ENCODE measurements at places on chromosomes 16 and 17.

- no peak for DNase-seq
Measured at GRCh38 chr17:42174126-42174783, 6.7 kb downstream of the KCNH4 start.

GRCh38 chr17:70329721-70330120 lies 160.4 kb downstream of the KCNJ2 start:
- DNase-seq: no peak

DNA sequence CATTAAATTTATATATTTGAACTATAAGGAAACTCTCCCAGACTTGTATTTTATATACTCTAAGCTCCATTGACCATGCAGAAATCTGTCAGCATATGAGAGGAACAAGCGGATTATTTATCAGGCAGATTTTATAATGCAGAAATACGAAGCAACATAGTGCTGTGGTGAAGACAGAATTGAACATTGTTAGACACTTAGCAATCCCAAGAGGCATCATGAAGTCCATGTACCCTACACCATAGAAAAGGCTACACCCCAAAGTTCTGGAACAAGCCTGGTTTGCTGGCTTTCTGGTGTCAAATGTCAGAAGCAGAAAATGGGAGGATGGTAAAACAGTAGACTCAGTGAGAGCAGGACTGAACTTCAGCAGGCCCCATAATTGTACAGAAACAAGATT lies 241.1 kb downstream of the PRKCA start:
- no peak for DNase-seq

- no peak for DNase-seq
Measured at GRCh38 chr17:58200024-58200633, 7.6 kb downstream of the EPX start.

DNA sequence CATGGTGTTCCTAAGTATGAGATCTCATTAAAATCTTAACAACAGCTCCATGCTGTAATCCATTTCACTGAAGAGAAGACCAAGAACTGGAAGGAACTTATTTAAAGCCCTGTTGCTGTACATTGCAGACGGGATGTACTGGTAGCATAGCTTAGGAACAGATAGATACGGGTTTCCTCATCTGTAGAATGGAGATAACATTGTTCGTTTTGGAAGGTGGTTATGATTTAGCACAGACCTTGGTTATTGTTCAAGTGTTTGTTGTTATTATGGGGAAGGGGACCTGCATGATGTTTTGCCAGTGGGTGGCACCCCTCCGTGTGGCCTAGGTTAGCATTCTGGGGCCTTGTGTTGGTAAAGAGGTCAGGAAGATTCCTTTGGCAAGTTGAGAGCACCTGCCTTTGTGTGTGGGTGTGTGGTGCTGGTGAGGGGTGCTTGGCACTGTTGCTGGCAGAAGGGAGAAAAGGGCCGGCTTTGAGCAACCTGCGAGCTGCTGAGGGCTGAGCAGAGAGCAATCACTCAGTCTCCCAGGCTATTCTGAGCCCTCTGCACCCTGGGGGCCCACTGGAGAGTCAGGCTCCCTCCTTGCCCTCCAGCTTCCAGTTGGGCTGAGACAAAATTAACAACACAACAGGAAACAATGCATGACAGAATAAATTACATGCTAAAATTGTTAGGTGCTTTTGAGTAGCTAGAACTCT lies 2.3 kb downstream of the TAOK2 start:
- no peak for DNase-seq

DNA sequence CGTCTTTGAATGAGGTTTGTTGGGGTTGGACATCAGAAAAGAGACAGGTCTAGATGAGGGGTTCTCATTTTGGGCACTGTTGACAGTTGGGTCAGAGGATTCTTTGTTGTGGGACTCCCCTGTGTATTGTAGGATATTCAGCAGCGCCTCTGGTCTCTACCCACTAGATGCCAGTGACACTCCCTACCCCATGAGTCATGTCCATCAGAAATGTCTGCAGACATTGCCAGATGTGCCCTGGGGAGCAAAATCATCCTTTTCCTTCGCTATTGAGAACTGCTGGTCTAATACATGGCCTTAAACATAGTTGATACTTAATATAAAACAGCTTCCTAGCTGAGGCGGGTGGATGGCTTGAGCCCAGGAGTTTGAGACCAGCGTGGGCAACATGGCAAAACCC lies 3.1 kb downstream of the ABAT start:
- no peak for DNase-seq

GRCh38 chr16:21023509-21024202 lies 123.1 kb downstream of the LYRM1 start:
- DNase-seq: no peak

DNA sequence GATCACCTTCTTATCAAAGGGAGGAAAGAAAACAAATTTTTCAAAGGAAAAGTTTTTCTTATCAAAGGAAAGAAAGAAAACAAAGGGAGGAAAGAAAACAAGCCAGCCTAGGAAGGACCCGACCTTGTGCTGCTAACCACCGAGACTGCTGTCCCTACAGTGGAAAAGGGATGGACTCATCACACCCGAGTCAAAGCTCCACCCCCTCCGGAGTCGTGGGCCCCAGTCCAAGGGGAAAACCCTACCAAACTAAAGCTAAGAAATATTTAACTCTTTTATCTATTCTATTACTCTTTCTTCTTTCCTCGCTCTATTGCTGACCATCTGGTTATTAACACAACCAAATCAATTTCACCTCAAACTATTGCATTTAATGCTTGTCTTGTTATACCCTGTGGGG lies 6.1 kb upstream of the ENDOV start:
- no peak for DNase-seq

- no peak for DNase-seq
Measured at GRCh38 chr17:77721846-77722160, 236.7 kb upstream of the TNRC6C start.

GRCh38 chr17:70013911-70014310 lies 61.1 kb upstream of the KCNJ16 start:
- DNase-seq: no peak

GRCh38 chr17:81922566-81923301 lies 4.8 kb upstream of the SIRT7 start:
- DNase-seq: no peak

DNA sequence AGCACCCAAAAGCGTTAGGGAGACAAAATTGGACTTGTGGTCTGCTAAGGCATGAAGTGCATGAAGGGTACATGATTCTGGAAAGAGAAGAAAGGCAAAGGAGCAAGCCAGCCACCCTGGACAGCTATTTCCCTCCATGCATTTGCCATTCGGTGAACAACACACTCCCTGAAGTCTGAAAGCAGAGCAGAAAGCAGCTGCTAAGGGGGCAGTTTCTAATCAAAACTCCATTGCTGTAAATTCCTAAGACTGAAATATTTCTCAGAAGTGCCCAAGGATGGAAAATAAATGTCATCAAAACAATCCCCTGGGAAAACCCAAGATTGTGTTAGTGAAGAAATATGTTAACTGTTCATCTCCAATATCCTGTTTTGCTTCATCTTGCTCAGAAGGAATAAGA lies 44.3 kb downstream of the PMP22 start:
- DNase-seq: no peak

Data from stimulated activated CD8-positive, alpha-beta memory T cell treated with anti-CD3 and anti-CD28 coated beads, Interleukin-7, amount 100 ng/mL, for 1 hour (primary cell).